ENCODE measurements at places on chromosomes 1 and 21. TPM values are rescaled to one million over a fixed set of nuclear protein-coding genes. Genes with fewer than 3 reads are reported as not detected.

GRCh38 chr1:160855181-160855981, 7.3 kb downstream of the CD244 start:
- H3K27me3 ChIP-seq = no peaks in the 10 kb centered on the region
- no peak overlapping the region for H3K27ac ChIP-seq
- H3K4me1 ChIP-seq = no peaks in the 10 kb centered on the region

GRCh38 chr1:51729824-51730301, 113.0 kb downstream of the OSBPL9 start:
- no peaks in the 10 kb centered on the region for H3K27me3 ChIP-seq
- no peaks in the 10 kb centered on the region for H3K36me3 ChIP-seq

- DNase-seq = no peak
Observed at GRCh38 chr21:24289539-24289938, 1317.7 kb downstream of the MRPL39 start.

Gene LCE1B
- total RNA-seq = not detected
